ENCODE measurements at places on chromosomes 4 and X. TPM values are rescaled to one million over a fixed set of nuclear protein-coding genes. Genes with fewer than 3 reads are reported as not detected.

SHOX gene
- not detected for total RNA-seq

ENPEP gene
- total RNA-seq, result 0.03 TPM

EDNRA gene
- total RNA-seq, result not detected

PNMA6A gene
- total RNA-seq, result 0.73 TPM

RHOXF1 gene
- not detected for total RNA-seq

SATL1 gene
- total RNA-seq, result not detected

C1QTNF7 gene
- not detected for total RNA-seq

PAK3 gene
- total RNA-seq, result not detected

PQBP1 gene
- total RNA-seq, result 112 TPM

GRCh38 chr4:68865760-68866159 lies 50.0 kb downstream of the UGT2B10 start:
- H3K4me1 ChIP-seq, result no peaks in the 10 kb centered on the region
- no peaks in the 10 kb centered on the region for H3K27me3 ChIP-seq
- H3K36me3 ChIP-seq, result no peaks in the 10 kb centered on the region
- no peak for DNase-seq
- no peak overlapping the region for H3K27ac ChIP-seq

DNA sequence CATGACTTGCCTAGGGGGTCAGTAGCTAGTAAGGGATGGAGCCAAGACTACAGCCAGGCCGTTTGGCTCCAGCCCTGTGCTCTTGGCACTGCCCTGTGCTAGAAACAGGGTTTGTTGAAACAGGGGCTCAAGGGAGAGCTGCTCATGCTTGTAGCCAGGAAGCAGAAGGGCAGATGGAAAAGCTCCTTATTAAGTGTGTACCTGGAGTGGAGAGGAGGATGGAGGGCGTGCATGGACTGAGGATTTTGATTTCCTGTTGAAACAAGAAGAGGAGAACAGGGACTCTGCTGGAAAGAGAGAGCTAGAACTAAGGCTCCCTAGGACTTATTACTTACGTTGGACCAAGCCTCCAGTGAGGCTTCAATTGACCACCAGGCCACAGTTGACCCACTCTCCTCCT lies 363.0 kb downstream of the MID1IP1 start:
- peaks cover 55% of the 10 kb centered on the region for H3K4me1 ChIP-seq
- H3K4me3 ChIP-seq, result no peak overlapping the region
- DNase-seq, result no peak
- no peaks in the 10 kb centered on the region for H3K36me3 ChIP-seq
- H3K27me3 ChIP-seq, result no peaks in the 10 kb centered on the region
- peak overlapping the region; percentile 61 for H3K27ac ChIP-seq

DNA sequence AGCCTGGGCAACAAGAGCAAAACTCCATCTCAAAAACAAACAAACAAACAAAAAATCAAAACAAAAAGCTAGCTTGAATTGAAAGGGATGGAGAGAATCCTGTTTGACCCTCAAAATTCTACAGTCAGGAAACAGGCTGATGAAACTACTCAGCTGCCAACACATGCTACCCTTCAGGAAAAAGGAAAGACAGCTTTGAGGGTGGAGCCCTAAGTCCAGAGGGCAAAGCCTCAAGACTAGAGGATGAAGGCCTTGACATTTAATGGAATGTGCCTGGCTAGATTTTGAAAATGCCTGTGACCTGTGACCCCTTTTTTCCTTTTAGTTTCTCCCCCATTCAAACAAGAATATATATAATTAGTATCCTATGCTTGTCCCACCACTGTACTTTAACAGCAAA lies 27.1 kb downstream of the MORC4 start:
- H3K4me1 ChIP-seq, result no peaks in the 10 kb centered on the region
- H3K27ac ChIP-seq, result no peak overlapping the region
- no peaks in the 10 kb centered on the region for H3K36me3 ChIP-seq
- H3K27me3 ChIP-seq, result no peaks in the 10 kb centered on the region
- no peak for DNase-seq

DNA sequence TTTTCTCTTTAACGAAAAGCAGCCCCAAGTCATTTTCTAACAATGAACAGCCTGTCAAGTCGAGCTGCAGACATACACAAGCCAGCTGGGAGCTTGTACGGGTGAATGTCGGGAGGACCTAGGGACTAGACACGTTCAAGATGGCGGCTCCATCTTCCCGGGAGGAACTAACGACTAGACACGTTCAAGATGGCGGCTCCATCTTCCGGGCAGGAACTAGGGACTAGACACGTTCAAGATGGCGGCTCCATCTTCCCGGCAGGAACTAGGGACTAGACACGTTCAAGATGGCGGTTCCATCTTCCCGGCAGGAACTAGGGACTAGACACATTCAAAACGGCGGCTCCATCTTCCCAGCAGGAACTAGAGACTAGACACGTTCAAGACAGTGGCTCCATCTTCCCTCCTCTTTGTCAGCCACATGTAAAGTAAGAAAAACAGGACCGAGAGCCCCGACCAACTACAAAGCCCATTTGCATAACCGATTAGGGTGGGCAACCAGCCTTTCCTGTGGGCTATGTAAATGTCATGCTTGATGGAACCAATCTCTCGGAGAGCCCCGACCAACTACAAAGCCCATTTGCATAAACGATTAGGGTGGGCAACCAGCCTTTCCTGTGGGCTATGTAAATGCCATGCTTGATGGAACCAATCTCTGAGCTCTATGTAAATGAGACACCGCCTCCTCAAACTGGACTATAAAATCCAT lies 175.5 kb downstream of the DHRSX start:
- DNase-seq, result no peak
- no peak overlapping the region for H3K27ac ChIP-seq
- H3K36me3 ChIP-seq, result peaks cover 5% of the 10 kb centered on the region
- no peak overlapping the region for H3K4me3 ChIP-seq
- no peaks in the 10 kb centered on the region for H3K27me3 ChIP-seq

- peaks cover 27% of the 10 kb centered on the region for H3K4me1 ChIP-seq
- H3K4me3 ChIP-seq, result no peak overlapping the region
- no peak for DNase-seq
- no peak overlapping the region for H3K27ac ChIP-seq
Measured at GRCh38 chr4:5870701-5871100, 22.2 kb downstream of the CRMP1 start.

DNA sequence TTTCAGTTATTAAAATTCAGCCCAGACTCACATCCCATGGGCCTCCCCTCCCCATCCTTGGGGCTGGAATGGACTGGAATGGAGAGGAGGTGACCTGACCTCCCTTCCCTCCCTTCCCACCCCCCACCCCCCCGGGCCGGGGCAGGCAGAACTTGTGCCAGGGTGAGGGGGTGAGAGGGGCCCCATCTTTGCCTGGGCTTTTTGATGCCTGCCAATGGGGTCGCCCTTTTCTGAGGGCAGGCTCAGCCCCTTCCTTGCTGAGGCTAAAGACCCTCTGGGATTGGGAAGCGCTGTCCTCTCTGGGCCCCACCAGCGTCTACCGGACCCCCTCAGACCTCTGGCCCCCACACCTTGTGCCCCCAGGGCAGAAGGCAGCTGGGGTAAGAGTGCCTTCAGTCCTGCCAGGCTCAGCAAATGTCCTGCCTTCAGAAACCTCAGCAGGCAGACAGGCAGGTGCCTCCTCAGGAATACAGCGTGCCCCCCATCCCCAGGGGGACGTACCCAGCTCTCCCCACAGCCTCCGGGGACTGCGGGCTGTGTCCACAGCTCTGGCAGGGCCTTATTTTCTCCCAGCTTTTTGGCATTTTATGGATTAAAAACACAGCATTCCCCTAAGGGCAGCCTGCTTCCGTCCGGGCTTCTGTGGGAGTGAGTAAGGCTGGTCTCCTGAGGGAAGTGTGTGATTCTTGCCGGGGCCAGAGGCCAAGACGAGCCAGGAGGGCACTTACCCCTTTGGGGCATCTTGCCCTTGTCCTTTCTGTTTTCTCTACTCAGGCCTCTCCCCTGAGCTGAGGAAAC lies 12.6 kb upstream of the CCNQ start:
- DNase-seq, result no peak
- no peak overlapping the region for H3K27ac ChIP-seq
- peaks cover 13% of the 10 kb centered on the region for H3K4me1 ChIP-seq
- H3K27me3 ChIP-seq, result peaks cover 14% of the 10 kb centered on the region
- no peaks in the 10 kb centered on the region for H3K36me3 ChIP-seq
- H3K4me3 ChIP-seq, result no peak overlapping the region

GRCh38 chr4:309807-310206 lies 4.5 kb upstream of the ZNF732 start:
- H3K36me3 ChIP-seq, result peaks cover 2% of the 10 kb centered on the region
- H3K27ac ChIP-seq, result no peak overlapping the region
- peaks cover 1% of the 10 kb centered on the region for H3K27me3 ChIP-seq
- DNase-seq, result no peak

- no peak overlapping the region for H3K27ac ChIP-seq
- H3K4me1 ChIP-seq, result no peaks in the 10 kb centered on the region
- no peaks in the 10 kb centered on the region for H3K27me3 ChIP-seq
- no peaks in the 10 kb centered on the region for H3K36me3 ChIP-seq
- no peak overlapping the region for H3K4me3 ChIP-seq
- DNase-seq, result no peak
Measured at GRCh38 chr4:179372746-179373145, 1930.5 kb upstream of the AGA start.

DNA sequence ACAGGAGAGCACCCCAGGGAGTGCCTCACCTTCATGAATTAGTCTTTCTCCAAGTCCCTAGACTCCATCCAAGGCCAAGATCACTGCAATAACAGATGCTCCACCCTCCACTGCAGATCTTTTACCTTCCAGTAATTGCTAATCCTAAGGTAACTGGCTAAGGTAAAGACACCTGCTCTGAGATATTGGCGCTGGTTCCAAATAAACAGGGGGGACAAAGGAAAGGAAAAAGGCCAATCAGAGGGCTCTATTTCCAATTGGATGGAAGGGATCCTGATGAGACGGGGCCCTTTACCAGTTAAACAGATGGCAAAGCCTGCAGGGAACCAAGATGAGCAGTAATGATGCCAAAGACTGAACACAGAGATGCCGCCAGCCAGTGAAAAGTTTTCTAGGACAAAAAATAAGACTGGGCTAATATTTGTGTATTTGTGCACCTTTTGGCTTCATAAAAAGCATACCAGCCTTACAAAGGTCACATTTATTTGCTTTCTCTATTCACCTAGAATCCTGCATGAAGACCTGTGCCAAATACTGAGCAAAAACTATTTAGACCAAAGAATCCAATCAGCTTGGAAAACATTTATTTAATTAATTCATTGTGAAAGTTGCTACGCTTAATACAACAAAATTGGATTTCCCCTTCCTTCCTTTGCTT lies 148.5 kb downstream of the PPP3CA start:
- peaks cover 4% of the 10 kb centered on the region for H3K27me3 ChIP-seq
- H3K4me3 ChIP-seq, result no peak overlapping the region
- H3K4me1 ChIP-seq, result peaks cover 34% of the 10 kb centered on the region
- no peak for DNase-seq

DNA sequence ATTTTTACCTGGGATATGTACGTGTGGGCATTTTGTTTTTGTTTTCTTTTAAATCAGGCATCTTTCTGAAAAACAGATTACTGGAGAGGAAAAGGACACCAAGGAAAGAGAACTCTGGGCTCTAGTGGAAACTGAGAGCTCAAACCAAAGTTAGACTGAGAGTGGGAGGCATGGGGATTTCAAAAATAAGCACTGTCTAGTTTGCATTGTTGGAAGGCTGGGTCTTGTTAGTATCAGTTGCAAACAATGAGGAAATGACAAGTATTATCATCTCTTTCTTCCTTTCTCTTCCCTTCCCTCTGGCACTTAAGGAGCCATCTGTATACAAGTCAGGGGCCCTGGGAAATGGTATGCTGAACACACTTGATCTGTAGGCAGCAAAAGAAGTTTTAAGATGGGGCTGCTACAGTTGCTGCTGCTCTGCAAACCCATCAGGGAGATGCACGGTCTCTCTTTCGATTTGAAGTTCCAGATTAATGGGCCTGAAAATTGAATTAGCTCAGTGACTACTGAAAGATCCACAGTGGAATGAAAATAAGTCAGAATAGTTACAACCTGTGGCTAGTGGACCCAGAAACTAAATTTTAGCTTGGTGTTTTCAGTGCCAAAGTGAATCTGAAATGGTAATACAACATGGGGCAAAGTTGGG lies 48.0 kb upstream of the GRXCR1 start:
- no peak overlapping the region for H3K4me3 ChIP-seq
- H3K27ac ChIP-seq, result no peak overlapping the region
- H3K27me3 ChIP-seq, result peaks cover 2% of the 10 kb centered on the region
- H3K4me1 ChIP-seq, result no peaks in the 10 kb centered on the region

DNA sequence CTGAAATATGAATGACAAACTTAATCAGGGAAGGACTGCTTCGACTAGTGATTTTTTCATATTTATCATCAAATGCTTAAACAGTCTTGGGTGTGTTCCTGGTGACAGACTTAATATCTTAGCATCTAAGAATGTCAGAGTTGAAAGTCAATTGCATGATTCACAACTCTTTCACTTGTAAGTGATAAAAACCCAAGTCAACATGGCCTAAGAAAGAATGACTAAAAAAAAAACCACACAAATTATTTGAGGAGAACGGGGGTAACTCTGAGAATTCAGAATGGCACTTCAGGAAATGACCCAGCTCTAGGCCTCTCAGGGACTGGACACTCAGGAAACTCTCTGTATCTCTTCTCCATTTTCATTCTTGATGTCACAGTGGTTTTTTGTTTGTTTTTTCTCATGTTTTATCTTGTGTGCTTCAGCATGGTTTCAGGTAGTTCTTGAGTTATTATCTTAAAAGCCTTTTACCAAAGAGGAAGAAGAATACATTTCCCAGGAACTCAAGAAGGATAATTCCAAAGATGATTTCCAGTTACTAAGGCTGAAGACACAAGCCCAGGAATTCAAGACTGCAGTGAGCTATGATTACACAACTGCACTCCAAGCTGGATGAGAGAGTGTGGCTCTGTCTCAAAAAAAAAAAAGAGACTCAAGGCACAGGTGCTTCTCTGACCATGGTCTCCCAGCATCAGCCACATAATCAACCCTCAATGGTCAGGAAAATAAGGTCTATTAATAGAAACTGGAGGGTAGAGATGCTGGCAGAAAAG lies 1697.8 kb upstream of the IGFBP7 start:
- no peak overlapping the region for H3K27ac ChIP-seq
- H3K4me3 ChIP-seq, result no peak overlapping the region
- no peaks in the 10 kb centered on the region for H3K27me3 ChIP-seq
- H3K36me3 ChIP-seq, result no peaks in the 10 kb centered on the region

- H3K4me1 ChIP-seq, result peaks cover 9% of the 10 kb centered on the region
- H3K27ac ChIP-seq, result no peak overlapping the region
- no peaks in the 10 kb centered on the region for H3K27me3 ChIP-seq
- no peak overlapping the region for H3K4me3 ChIP-seq
- peaks cover 41% of the 10 kb centered on the region for H3K36me3 ChIP-seq
- no peak for DNase-seq
Measured at GRCh38 chr4:79982601-79983322, 90.3 kb downstream of the ANTXR2 start.

- H3K36me3 ChIP-seq, result no peaks in the 10 kb centered on the region
- H3K27ac ChIP-seq, result no peak overlapping the region
- no peak overlapping the region for H3K4me3 ChIP-seq
Measured at GRCh38 chr4:57219431-57219830, 109.2 kb upstream of the IGFBP7 start.

GRCh38 chrX:44130189-44130588 lies 157.0 kb upstream of the NDP start:
- H3K36me3 ChIP-seq, result no peaks in the 10 kb centered on the region
- no peaks in the 10 kb centered on the region for H3K27me3 ChIP-seq
- H3K4me1 ChIP-seq, result no peaks in the 10 kb centered on the region
- H3K27ac ChIP-seq, result no peak overlapping the region

- no peak overlapping the region for H3K27ac ChIP-seq
- peaks cover 50% of the 10 kb centered on the region for H3K27me3 ChIP-seq
- H3K36me3 ChIP-seq, result no peaks in the 10 kb centered on the region
- DNase-seq, result no peak
Measured at GRCh38 chr4:4227510-4228355, 1.0 kb upstream of the OTOP1 start.
